AG08396 (cell line): ENCODE measurements at places on chromosomes 12 and 14.

DNA sequence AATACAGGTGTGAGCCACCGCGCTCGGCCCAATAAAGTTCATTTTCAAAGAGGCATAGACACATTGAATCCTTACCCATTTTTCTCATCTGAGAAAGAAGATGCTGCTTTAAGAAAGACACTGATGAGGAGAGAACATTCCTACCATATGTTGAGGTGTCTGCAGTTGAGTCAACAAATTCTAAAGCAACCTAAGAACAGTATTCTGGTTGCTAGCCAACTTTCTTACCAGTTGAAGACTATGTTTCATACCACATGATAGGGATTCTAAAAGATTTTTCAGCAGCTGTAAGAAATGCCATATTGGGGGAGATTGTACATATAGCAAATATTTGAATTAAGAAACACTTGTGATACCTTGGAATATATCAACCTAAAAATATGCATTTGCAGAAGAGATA lies 160.1 kb downstream of the SRGAP1 start:
- DNase-seq = no peak

DNA sequence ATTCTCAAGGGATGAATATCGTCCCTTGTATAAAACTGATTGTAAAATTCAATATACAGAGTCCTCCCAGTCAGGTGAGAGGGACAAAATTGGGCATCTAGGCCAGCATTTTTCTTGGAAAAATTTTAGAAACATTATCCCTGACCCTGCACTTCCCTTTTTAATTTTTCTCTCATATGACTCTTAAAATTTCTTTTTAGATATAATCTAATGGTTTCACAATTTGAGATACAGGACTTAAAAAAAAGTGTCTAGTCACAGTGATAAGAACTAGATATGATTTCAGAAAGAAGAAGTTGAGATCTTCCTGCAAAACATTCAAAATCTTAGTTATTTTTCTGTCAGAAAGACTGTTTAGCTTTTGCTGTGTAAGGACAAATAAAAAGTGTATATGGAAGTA lies 270.8 kb upstream of the PPFIA2 start:
- no peak for DNase-seq

DNA sequence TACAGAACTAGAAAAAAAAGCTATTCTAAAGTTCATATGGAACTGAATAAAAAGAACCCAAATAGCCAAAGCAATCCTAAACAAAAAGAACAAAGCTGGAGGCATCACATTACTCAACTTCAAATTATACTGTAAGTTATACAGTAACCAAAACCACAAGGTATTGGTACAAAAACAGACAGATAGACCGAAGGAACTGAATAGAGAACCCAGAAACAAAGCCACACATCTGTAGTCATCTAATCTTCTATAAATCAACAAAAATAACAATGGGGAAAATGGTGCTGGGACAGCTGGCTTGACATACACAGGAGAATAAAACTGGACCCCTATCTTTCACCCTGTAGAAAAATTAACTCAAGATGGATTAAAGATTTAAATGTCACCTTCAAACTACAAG lies 38.1 kb upstream of the CMKLR1 start:
- no peak for DNase-seq

- no peak for DNase-seq
Observed at GRCh38 chr14:95362138-95362494, 42.4 kb upstream of the CLMN start.

- DNase-seq = no peak
Observed at GRCh38 chr14:96585672-96586013, 83.5 kb downstream of the PAPOLA start.

- DNase-seq = no peak
Observed at GRCh38 chr12:11578461-11578993, 70.9 kb upstream of the ETV6 start.

DNA sequence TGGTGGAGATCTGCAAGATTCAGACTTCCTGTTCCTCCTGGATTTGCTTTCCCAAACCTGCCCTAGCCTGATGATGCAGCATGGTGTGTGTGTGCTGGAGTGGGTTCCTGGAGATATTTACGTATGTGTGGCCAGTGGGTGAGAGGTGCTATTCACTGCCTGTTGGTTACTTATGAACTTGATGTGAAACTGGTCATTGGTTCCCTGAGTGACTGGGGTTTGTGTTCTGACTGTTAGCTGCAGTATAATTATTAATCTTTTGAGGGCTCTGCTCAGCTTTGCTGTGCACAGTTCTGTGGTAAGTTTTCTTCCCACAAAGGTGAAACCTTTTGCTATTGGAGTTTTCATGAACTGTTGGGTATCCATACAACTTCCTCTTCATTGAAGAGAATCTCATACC lies 541.8 kb upstream of the FBXO33 start:
- DNase-seq = no peak

GRCh38 chr12:10175846-10176636 lies 2.8 kb upstream of the TMEM52B start:
- DNase-seq = no peak

- peak; percentile 93 for DNase-seq
Observed at GRCh38 chr12:3073438-3074250, 3.5 kb upstream of the TSPAN9 start.

- DNase-seq = no peak
Observed at GRCh38 chr12:115384391-115384790, 700.4 kb upstream of the TBX3 start.

DNA sequence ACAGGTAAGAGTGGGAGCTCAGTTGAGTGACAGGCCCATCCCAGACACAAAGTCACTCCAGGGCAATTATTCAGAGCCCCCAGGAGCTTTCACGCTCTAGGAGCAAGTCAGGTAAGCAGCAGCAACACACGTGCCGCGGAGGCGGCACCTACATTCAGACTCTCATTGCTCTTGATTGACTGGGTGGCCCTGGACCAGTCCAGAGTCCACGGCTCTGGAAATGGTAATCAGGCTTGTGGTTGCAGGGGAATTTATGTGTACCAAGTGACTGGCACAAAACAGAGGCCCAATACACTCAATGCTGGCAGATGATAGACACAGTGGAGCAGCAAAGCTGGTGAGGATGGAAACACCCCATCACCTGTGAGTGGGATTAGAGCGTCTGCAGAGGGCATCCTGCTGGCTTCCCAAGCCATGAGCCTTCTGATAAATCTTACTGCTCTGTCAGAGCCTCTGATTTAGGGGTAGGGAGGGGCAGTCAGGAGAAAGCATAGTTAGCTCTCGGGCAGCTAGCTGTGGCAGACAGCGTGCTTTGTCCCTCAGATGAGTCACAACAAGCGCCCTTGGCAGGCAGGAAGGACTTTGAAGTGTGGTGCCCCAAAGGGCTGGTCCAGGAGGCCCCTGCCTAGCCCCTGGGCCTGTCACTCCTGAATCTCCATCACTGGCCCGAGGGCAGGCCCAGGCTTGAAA lies 344.7 kb downstream of the CACNA1C start:
- DNase-seq = no peak

GRCh38 chr12:7361265-7361664 lies 57.4 kb downstream of the ACSM4 start:
- DNase-seq = no peak

DNA sequence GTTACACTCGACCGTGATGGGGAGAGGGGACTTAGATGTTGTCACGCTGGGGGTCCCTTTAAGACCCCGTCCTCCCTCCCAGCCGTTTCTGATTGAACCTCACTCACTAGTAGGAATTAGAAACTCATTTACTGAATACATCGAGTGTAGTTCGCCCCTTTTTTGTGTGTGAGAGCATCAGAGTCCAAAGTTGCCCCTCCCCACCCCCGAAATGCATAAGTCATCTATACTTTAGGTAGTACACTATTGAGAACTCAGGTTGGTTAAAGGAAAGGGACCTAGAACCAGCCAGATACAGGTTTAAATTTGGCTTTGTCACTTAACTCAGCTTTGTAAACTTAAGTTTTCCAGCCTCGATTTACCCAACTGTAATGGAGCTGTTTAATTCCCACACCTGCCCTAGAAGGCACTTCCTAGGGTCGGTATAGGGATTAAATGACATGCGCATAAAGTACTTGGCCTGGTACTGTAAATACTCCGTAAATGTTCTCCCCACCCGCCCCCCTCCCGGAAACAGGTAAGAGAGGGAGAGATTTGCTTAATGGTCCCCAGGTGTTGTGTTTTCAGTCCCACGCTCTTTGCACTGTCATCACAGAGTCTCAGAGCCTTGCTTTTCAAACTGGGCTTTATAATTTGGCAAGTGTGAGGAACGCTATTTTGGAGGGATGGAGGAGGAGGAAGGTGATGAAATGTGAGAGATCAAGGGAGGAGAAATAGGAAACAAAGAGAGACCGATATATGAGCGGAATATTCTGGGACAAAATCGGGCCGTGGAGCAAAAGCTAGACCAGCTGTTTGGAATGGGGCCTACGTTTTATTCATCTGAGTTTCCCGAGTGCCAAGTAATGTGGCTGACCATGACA lies 897 bp downstream of the SUDS3 start:
- DNase-seq = no peak

DNA sequence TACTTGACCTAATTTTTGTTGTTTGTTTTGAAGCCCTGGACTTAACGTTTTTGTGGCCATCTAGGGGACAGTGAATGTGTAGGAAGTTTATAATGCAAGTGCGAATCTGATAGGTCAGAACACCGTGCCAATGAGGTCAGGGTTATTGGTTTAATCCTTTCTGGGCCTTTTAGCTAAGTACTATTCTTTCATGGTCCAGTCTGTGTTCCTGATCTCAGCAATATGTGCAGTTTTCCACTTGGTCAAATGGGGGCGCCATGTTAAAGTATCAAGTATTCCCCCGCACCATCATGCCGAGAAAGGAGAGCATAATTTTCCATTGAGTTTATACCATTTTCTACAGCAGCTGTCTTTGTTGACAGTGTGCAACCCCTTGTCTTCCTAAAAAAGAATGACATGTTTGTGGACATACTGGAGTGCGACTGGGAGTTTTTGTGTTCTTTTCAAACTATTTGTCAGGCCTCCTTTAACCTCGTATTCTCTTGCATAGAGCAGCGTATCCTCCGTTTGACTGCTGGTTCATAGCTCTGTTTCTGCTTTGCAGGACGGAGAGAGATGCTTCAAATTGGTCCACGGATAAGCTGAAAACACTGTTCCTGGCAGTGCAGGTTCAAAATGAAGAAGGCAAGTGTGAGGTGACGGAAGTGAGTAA lies 1.3 kb downstream of the AHSA1 start:
- DNase-seq = peak; percentile 62

DNA sequence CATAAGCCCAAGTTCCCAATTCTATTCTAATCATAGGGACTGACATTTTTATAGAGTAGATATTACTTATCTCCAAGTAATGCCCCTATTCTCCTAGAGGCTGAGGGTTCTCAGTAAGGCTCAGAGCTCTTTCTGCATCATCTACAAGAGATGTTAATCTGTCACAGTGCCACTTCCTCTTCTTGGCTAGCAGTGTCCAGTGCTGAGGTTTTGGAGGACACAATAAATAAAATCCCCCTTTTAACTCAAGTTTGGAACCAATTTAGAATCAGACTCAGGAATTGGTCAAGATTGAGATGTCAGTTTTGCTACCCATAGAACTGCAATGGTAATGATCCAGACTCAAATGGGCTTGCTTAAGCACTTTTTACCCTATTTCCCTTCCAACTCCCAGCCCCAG lies 154.1 kb upstream of the ARID2 start:
- no peak for DNase-seq

- DNase-seq = peak; percentile 14
Observed at GRCh38 chr14:71586131-71586897, 345.9 kb upstream of the RGS6 start.

- DNase-seq = no peak
Observed at GRCh38 chr12:66516133-66516532, 162.7 kb downstream of the GRIP1 start.

- DNase-seq = no peak
Observed at GRCh38 chr14:32038876-32039275, 38.2 kb upstream of the ARHGAP5 start.

DNA sequence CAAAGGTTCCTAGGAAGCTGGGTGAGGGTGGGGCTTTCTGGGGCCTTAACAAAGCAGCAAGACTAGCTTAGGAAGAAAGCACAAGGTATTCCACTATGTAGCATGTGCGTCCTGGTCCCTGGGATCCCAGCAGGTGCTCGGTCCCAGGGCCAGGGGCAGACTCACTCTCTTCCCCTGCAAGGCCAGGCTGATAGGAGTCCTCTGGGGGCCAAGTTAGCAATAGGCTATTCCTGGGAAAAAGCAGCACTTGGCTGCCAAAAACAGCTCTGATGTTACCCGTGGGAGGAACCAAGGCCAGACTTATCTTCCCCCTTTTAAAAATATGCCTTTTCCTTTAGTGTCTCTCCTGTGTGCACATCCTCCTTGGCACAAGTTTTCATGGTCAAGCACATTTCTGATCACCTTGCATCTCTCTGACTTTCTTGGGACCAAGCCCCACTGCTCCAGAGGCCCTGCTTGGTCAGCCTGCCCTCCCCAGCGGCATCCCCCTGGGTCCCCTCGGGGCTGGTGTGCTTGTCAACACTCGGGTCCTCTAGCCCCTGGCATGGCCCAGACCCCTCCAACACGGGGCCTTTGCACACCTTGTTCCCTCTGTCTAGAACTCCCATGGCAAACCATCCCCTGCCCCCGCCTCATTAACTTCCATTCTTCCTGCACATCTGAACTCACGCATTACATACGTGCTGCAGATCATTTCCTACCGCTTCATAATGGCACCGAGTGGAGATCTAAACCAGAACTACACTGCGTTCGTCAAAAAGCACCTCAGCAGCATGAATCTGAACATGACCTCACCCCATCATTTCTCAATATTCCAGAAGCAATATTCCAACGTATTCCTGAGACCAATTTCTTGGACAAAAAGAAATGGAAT lies 21.9 kb downstream of the CCDC92 start:
- DNase-seq = no peak

GRCh38 chr12:33116284-33116683 lies 219.7 kb upstream of the PKP2 start:
- DNase-seq = no peak

GRCh38 chr14:77544571-77544970 lies 46.0 kb upstream of the ISM2 start:
- no peak for DNase-seq

GRCh38 chr12:121390856-121391255 lies 9.1 kb upstream of the RNF34 start:
- DNase-seq = no peak

DNA sequence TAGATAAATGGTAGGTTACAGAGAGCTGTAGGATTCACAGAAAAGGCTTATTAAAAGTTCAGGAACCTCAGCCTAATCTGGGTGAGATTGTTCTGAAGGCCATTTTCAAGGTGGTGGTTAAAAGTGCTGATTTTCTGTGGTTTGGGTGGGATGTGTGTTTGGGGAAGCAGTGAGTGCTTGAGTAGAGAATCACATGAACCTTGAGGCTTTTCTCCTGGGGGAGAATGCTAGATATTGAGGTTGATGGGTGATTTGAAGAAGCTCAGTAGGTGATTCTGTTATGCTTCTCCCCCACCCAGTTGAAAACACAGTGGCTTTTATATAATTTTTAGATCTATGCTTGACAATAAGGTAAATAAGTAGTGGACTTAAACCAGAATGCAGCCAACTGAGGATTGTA lies 420.9 kb downstream of the PCNX1 start:
- no peak for DNase-seq
